ENCODE measurements at places on chromosomes 2 and 18.

DNA sequence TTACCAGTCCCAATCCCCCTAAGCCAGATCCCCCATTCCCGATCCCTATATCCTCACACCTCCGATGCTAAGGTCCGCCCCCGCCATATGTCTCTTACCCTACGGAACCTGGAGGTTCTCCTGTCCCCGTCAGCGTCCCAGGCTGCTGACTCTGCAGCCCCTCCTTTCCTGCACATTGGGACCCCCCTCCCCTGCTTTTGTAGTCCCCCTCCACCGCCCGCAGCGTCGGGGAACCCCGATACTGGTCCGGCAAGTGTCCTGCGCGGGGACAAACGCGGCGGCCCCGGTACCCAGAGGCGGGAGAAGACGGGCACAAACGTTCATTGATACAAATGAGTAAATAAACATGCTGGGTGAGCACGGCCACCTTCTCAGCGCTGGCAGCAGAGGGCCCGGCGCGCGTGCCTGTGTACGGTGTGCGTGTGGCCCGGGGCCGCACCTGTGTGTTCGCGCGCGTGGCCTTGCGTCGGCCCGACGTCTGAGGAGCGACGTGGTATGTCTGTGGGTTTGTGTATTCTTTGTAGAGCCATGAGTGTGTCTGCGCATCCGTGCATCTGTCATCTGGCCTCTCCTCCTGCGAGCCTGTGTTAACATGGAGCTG lies 2.0 kb upstream of the CYP26B1 start:
- peak; percentile 18 for DNase-seq

DNA sequence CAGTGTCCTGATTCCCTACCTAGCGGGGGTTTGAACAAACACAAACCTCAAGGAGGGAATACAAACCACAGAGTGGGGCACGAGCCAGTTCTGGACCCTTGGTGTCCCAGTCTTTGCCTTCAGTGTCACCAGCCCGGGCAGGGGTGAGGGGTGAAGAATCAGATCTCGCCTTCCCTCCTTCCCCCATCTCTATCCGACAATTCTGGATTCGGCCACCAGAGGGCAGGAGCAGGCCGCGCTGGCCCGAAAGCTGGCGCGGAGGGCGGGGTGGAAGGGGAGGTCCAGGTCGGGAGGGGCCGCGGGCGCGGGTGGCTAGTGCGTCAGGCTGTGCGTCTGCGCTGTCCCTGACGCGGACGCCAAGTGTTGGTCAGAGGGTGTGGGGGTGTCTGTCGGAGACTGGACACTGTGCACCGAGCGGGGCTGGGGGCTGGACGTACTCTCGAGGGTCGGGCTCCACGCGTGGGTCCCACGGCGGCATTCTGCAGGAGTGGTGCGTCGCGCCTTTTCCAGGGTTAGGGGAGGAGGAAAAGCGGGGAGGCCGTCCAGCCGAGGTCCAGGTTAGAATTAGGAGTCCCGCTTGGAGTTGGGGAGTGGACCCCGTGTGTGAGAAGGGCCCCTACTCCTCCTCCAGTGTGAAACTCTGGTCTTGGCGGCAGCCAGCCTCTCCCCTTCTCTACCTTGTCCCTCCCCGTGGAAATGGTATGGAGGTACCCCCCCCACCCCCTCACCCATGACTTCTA lies 2.9 kb upstream of the CRYBA2 start:
- peak; percentile 68 for DNase-seq

- DNase-seq: peak; percentile 56
Measured at GRCh38 chr2:73239776-73240175, 5.7 kb downstream of the CCT7 start.

- DNase-seq: no peak
Measured at GRCh38 chr2:224036731-224037361, 2.2 kb downstream of the SERPINE2 start.

DNA sequence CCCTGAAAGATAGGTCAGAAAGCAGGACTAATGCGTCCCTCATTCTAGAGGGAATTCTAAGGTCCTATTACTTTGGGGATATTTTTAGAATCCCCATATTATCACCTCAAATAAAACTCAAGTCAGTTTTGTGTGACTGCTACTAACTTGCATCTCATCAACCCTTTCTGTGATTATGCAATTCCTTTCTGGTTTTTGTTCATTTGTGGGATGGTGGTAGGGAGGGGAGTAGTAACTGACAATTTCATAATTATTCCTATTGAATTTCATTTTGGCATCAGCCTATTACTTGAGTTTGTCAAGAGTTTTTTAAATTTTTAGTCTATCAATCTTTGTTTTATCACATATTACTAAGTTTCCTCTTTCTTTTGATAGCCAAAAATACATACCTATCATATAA lies 28.4 kb upstream of the TANK start:
- no peak for DNase-seq

- peak; percentile 63 for DNase-seq
Measured at GRCh38 chr2:127829845-127830246, 18.9 kb upstream of the WDR33 start.
